ENCODE measurements at places on chromosomes 2 and 18.

DNA sequence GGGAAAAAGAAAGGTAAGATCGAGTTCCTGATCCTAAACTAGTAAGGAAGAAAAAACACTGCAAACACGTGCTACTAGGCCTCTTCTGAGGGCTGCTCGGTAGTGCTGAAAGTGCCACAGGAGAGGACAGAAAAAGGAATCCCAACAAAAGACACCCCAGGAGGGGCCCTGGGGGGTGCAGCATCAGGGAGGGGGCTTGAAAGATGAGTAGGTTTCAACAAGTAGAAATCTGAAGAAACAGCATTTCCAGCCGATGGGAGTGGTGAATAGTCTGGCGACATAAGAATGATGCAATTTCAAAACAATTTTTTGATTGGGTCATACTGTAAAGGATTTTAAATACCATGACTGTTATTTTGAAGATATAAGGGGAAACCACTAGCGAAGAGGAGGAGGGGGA, 98.6 kb downstream of the NOL10 start:
- no peak for DNase-seq

DNA sequence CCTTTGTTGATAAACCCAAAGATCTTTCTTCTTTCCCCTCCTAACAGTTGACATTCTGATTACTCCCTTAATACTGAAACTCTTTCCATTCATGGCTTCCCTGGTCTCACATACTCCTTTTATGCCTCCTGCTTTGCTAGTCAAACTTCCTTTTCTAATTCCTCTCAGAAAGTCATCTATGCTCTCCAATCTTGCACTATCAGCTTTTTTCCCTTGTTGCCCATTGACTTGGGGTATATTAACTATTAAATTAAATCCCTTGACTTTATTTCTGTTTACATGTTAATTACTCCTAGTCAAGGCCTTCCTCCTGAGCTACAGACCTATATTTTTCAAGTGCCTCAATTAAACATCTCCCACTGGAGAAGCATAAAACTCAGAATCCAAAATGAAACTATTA, 3.6 kb upstream of the COL5A2 start:
- no peak for DNase-seq

DNA sequence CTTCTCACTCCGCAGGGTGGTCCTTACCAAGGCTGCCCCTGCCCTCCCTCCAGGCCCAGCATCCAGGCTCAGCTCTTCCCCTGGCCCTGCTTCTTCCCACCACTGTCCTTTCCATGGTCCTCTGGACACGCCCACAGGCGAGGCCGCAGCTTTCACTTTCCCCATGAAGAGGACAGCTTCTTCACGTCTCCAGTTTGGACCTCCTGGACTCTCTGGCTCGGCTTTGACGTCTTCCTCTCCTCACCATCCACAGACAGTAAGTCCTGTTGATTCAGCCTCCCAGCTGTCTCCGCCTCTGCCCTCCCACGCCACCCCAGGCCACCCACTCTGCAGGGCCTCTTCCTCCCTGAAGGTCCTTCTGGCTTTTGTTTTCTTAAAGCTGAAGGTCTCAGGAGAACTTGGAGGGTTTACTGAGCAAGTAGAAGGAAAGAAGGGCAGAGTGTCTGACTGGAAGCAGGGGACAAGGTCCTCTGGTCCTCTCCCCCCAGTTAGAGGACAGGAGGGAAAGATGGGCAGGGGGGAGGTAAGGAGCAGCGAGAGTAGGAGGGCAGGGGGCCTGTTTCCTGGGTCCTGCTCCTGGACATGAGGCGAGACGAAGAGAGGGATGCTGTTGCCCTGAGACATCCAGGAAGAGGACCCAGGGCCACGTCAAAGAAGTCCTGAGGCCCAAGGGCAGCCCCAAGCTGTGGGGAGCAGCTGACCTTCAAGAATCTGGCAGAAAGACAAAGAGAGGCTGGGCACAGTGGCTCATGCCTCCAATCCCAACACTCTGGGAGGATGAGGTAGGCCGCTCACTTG, 24.7 kb upstream of the NMUR1 start:
- DNase-seq, result no peak

- no peak for DNase-seq
Observed at GRCh38 chr2:153808679-153809078, 63.0 kb upstream of the GALNT13 start.

DNA sequence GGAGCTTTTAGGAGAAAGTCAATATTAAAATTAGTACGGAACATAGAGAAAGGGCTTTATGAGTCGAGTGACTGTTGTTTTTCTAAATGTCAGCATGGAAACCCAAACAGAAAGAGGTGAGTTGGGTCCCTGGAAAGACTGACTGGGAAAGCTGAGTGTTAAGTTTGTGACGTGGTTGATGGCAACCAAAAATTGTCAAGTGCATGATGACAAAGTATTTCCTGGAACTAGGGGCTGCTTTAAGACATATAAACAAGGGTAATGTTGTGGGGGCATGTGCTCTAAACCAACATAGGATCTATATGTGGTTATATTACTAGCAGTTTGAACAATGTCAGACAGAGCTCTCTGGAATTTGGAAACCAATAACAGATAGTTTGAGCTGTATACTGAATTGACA, 50.9 kb upstream of the GPD2 start:
- no peak for DNase-seq

DNA sequence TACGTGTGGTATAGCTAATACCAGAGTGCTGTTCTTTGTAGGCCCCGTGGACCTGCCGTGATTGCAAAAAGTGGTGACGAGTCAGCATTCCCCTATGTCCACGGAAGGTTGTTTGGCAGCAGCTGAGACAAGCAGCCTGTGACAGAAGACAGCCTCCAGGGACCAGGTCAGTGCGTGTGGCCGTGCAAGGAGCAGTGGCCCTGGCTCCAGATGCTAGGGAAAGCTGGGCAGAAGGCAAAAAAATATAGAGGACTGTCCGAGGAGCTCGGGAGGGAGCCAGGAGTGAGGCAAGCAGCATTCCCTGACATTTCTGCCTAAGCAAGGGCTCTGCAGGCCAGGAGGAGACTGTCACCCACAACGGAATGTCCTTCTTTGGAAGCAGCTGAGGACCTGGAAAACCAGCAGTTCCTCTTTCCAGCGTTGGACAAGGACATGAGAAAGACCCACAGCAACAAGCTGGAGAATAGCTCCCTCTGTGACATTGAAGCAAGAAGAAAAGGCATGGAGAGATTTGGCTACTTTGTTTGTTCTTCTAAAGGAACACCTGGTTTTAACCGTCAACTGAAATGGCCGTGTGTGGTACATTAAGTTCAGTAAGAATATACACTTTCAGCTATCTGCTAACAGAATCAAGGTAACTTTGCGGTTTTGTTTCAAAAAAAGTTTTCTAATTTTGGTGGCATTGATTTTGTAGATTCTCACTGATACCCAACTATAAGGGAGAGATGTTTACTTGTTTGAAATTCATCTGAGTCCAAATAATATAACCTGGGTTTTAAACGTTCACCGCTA, 58.3 kb downstream of the NPAS2 start:
- DNase-seq, result no peak

GRCh38 chr2:19569300-19569791, 210.9 kb upstream of the OSR1 start:
- DNase-seq, result no peak

GRCh38 chr18:5710235-5710634, 166.4 kb upstream of the EPB41L3 start:
- no peak for DNase-seq

DNA sequence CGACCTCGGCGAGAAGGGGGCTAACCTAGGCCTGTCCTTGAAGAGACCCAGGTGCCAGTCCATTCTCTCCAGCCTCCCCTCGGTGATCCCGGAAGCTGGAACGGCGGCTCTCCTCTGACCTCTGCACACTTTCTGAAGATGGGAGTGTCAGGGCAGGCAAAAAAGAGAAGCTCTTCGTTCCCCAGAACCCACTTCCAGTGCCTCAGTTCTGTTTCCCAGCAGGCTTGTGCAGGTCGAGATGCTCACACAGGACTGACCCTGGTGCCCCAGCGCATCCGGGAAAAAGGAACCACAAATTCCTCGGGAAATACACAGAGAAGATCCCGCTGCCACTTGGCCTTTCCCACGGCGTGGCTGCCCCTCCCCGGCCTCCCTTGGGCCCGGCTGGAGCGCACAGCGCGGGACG, 681 bp upstream of the PTPN18 start:
- no peak for DNase-seq

DNA sequence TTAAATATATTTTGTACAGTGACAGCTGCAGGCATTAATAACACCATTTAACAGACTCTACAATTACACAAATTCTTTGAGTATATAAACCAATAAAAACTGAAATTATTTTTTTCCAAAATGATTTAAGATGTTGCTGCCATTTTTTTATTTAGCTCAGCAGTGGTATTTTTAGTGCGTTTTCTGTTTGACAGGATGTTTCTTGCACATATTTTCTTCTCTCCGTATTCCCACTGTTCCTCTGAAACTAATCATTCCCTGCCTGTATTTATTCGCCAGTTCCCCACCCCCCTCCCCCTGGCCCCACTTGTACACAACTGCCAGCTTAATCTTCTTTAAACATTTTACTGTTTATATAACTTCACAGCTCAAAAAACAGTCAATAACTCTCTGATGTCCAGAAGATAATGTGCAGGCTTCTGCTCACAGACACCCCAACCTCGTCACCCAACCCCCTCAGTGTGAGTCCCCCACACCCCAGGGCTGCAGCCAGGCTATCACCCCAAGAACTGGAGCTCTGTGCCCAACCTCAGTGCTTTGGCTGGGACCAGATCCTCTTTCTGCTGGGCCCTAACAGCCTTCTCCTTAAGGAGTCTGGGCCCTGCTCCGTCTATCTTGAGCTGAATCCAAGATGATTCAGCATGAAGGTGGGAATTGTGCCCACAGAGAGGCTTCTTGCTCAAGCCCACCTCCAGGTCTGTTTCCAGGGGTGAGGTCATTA, 41.6 kb upstream of the MAP4K4 start:
- no peak for DNase-seq

DNA sequence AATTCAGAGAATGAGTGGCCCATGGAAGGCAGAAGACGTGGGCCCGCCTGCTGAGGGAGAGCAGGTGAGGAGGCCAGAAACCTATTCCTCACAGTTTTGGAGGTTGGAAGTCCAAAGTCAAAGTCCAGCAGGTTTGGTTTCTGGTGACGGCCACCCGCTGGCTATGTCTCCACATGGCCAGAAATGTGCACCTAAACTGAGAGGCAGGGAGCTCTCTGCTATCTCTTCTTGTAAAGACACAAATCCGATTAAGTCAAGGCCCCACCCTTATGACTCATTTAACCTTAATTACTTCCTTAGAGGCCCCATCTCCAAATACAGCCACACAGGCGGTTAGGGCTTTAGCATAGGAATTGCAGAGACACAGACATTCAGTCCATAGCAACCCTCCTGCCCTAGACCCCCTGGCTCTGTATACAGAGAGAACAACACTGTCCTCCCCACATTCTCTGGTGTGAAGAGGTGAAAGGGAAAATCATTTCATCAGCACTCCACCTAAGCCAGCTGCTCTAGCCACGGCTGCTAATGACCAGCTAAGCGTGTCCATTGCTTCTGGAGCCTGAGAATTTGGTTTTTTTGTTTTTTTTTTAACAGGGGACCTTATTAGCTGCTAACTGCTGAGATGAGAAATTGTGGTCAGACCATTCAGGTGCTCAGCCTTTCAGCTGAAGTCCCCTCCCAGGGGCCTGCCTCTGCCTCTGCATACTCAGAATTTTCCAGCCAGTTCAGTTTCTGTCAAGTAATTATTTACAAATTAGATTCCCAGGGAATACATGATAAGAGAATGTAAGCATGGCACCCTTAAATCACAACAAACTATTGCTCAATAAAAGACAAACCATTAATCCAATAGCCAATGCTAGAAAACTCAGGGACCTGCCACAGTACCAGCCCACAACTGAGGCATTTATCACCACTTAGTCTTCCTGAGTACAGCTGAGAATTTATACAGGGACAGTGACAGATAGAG, 368.7 kb upstream of the ID2 start:
- no peak for DNase-seq

DNA sequence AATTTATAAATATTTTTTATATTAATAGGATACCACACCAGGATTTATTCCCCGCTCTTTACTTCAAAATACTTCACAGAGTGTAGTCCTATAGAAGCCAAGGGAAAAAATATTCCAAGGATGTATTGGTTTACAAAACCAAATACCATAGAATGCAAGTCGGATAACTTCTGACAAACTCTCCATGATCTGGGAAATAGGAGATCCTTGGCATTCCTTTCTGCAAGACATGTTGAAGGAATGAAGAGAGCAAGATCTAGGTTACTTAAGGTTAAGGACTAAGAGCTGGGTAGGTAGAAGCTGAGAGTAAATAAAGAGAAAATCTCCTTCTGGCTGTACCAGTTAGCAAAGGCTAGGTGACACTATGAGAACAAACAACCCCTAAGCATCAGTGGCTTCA, 141.2 kb downstream of the LRATD1 start:
- no peak for DNase-seq

- no peak for DNase-seq
Observed at GRCh38 chr2:221551864-221552263, 20.2 kb downstream of the EPHA4 start.

GRCh38 chr2:112253261-112253815, 1.5 kb downstream of the ZC3H8 start:
- no peak for DNase-seq

GRCh38 chr2:187879491-187879890, 325.3 kb upstream of the TFPI start:
- no peak for DNase-seq

DNA sequence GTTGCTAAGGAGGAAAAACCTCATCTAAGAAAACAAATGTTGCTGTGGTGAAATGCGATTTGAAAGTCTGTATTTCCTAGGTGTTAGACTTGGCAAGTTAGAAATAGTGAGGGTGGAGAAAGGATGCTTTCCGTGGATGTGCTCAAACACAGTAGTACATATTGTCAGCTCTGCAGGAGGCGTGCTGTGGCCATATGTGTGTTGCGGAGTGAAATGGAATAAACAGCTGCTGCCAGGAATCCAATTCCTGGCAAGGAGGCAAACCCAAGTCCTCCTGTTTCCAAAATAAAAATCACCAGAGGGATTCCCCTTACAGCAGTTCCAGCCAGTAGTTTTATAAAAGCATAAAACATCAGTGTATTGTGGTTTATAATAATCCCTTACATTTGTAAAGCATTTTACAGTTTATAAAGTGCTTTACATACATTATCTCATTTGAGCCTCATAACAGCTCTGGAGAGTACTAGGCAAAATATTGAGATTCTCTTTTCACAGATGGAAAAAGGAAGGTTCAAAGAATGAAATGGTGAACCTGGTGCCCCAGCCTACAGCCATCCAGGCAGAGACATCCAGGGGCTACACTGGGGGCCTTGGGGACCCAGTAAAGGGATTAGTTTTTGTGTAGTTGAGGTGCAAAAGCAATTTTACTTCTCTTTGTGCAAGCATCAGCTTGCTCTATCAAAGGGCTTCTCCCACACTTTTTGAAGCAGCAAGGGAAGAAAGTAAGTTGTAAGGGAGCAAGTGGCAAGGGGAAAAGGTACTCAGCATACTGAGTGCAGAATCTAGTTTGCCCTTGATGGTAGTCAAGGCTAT, 206.0 kb downstream of the AGPS start:
- DNase-seq, result no peak

- no peak for DNase-seq
Observed at GRCh38 chr2:26744953-26745352, 19.1 kb upstream of the SLC35F6 start.

GRCh38 chr2:207674826-207675225, 36.6 kb upstream of the CCNYL1 start:
- DNase-seq, result no peak

Measured in pancreas (tissue), 10 donors.